ENCODE measurements at places on chromosomes 7 and 10.

GRCh38 chr7:95059842-95060313 is 152.5 kb downstream of the PPP1R9A start:
- no peak for DNase-seq

DNA sequence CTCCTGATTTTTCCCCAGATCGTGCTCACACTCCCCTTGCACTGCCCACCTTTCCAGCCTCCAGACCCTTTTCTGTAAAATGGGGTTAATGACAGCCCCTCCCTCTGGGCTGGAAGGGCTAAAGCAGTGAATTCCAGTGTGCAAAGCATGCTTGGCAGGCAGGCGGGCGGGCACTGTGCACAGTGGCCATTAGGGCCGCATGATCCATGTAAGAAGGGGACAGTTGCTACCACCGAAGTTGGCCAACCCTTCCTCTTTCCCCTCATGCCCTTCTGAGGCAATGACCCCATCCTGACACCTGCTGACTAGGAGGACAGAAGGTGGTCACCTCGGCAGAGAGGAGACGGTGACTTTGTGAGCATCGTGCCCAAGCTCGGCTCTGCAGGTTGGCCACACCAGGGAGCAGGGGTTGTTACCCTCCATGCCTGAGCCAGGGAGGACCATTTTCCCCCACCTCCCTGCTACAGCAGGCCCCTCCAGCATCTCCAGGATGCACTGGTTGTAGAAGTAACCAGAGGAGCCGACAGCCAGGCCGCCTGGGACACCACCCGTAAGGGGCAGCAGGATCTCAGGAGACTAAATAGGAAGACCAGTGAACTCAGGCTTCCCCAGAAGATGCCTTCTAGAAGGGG is 166.4 kb downstream of the SLIT1 start:
- DNase-seq, result no peak

GRCh38 chr10:20181434-20181833 is 365.2 kb downstream of the PLXDC2 start:
- DNase-seq, result no peak

GRCh38 chr10:84298057-84298456 is 30.3 kb upstream of the CCSER2 start:
- DNase-seq, result no peak

DNA sequence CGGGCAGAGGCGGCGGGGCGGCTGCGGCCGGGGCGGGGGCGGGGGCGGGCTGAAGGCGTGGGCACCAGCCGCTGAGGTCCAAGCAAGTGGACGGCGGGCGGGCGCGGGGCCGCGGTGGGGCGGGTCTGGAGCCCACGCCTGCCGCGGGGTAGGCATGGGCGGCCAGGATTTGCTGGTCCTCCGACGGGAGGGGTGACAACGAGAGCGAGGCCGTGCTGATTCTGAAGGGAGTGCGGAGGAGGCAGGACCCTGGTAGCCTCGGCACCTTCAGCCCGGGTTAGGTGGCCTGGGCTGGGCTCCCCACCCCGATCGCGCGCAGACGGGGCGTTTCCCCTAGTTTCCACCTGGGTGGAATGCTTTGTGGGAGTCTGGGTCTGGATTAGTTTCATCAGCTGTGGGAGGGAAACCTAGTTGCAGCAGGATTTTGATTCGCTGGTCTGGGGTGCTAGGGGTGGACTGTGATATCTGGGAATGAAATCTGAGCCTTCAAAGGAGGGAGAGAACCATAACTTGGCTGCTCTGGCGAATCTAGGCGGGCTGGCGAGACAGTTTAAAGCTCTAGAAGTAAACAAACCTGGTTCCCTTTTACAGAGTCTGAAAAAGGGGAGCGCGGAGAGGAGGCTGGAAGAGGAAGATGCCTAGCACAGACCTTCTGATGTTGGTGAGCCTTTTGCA is 609 bp downstream of the SGPL1 start:
- DNase-seq, result no peak

- no peak for DNase-seq
Observed at GRCh38 chr10:94645285-94645684, 38.2 kb upstream of the CYP2C18 start.

DNA sequence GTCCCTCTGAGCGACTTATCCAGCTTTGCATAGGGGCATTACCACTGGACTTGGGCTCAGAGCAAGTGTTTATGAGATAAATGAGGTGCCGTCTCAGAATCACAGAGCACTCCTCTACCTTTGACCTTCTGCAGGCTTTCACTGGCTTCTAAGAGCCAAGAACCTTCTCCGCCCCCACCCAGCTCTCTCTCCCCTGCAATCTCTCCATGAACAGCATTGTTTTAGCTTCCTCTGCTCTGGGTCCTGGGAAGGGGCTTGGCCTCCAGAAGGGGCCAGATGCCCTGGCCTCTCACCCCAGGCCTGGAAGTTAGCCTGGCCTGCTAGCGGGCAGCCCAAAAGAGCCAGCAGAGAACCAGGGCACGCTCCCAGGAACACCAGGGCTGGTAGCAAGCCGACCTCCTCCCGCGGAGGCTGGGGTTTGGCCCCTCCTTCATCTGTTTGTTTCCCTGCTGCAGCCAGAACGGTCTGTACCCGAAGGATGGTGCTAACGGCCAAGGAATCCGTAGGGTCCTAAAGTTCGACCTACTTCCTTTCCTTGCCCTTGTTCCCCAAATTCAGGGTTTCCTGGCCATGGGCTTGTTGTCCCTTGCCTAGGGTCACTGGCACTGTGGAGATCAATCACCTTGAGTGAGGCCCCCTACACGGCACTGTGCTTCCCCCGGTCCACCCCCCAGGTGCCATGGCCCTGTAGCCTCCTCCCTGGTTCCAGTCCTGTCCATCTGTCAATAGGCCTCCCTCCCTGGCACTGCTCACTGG is 18.7 kb upstream of the DDIT4 start:
- no peak for DNase-seq

DNA sequence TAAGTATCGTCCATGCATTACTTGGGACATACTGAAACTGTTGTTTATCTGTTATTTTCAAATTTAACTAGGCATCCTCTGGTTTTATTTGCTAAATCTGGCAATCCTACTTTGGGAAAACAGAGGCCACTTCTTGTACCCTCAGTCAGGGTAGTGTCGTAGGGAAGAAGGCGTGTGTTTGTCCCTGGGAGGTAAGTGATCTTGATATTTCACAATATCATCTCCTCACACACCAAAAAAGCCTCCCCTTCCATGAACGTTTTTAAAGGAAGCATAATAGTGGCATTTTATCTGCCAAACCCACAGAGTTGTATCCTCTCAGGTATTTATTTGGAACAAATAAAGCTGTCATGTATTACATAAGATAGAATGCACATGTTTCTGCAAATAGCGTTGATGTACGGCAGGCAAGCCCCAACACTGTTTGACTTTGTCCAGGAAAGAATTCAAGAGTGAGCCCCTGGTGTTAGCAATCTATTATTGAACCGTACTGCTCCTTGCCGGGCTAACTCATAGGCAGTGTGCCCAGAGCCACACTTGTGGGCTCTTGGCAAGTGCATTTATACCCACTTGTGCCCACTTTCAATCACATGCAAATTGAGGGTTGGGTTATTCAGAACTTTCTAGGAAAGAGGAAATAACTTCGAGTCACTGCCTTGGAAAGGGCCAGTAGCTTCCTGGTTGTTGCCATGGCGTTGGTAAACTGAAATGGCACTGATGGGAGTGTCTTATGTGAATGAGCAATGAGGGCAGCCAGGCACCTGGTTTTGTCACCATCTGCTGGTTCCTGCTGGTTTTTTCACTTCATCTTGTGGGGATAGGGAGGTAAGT is 266.0 kb downstream of the USP6NL start:
- DNase-seq, result no peak

GRCh38 chr7:149733131-149733923 is 40.1 kb downstream of the ZNF467 start:
- DNase-seq, result no peak

GRCh38 chr10:86506062-86506461 is 15.5 kb downstream of the WAPL start:
- DNase-seq, result no peak

GRCh38 chr10:68303849-68304412 is 27.9 kb upstream of the HNRNPH3 start:
- no peak for DNase-seq

DNA sequence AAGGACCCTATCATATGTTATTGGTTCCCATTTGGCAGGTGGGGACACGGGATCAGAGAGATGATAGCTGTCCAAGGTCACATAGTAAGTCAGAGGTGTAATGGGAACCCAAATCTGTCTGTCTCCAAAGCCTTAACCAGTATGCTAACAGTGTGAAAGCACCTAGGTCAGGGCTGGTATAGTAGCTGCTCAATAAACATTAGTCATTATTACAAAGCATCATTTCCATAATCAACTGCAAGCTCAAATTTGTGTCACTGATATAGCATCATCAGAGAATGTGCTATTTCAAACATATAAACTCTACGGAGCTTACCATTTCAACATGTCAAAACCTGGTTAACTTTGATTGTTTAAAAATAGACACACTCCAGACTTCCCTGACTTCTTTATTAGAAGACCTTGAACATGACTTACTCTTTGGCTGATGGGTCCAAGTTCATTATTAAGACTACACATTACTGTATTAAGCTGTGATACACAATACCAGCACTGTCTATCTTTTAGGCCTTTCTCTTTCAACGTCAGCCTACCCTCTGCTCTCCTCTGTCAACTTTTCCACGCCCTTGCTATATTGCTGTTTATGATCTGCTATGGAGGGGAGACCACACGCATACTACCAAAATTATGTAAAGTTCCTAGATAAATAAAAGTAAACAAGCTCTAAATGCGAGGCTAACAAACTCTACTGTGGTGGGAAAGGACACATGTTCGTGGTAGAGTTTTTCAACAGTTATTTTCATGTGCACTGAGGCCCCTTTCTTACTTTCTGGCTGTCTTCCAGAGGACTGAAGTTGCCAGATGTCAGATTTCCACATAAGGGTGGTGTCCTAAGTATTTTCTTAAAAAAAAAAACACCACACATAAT is 33.6 kb downstream of the DNMBP start:
- DNase-seq, result no peak

- DNase-seq, result no peak
Observed at GRCh38 chr7:155947051-155947450, 134.8 kb upstream of the SHH start.

DNA sequence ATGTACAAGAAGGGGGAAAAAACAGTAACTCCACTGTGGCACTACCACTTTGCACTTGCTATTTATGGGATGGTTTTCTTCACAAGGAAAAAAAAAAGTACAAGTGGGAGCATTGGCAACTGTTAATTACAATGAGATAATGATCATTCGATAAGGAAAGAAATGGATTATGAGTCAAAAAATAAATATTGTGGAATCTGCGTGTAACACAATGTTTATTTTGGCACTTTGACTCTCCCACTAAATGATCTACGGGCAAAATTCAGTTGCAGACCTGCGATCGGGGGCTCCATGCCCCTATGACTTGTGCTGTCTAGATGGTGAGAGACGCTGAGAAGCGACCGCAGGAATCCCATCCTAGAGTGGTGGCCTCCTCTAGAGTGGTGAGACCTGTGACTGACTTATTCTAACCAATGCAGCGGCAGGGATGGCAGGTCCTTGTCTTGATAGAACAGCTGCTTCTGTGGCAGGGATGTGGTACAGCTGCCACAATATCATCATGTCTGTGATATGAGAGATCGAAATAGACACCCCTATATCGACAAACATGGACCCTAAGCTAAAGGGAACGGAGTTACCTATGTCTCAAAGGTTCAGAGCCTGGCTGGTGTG is 345.0 kb upstream of the KLF6 start:
- no peak for DNase-seq

DNA sequence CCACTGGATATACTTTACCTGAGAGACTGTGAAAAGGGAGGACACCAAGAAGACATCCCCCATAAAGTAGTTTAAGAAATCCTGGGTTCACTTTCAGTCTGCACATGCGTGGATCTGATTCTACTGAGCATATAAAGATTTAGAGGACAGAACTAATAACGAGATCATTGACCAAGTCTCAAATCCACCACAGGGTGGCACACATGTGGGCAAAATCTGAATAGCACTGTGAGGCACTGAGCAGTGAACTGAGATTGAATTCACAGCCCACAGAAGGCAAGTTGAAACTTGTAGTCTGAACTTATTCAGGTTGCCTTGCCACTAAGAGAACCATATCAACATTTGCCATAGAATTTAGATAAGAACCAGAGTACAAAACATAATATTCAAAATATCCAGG is 818.6 kb downstream of the GRID1 start:
- DNase-seq, result no peak

DNA sequence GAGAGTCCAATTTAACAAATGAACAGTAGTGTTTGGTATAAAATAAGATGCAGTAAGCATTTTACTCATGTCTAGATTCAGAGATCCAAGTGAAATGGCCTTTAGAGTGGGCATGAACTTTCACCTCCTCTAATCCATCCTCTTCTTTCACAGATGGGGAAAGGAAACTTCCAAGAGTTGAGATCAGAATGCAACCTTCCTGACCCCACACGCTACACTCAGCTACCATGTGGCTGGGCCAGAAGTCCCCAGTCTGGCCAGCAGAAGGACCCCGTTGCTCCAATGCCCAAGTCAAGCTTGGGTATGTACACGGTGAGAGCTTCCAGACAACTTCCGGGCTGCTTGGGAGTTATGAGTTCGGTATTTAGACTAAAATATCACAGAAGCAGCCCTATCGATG is 228.0 kb downstream of the ELMO1 start:
- DNase-seq, result no peak

DNA sequence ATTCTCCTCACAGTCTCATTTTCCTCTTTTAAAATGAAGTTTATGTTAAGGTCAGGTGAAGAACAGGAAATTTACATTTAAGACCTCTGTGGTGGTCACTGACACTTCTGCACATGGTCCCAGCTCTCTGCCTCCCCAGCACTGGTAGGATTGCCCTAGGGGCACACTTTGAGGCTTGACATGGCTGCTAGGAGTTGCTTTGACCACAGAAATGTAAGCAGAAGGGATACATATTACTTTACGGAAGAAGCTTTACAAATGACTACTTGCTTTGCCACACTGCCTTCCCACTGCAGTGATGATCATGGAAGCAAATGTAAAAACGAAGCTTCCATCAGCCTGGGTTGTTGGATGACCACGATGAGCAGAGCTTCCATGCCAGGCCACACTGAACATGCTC is 53.1 kb upstream of the RSU1 start:
- no peak for DNase-seq

GRCh38 chr7:108055611-108056021 is 52.7 kb upstream of the LAMB1 start:
- no peak for DNase-seq

GRCh38 chr10:42578019-42578418 is 60.4 kb downstream of the ZNF33B start:
- DNase-seq, result no peak

DNA sequence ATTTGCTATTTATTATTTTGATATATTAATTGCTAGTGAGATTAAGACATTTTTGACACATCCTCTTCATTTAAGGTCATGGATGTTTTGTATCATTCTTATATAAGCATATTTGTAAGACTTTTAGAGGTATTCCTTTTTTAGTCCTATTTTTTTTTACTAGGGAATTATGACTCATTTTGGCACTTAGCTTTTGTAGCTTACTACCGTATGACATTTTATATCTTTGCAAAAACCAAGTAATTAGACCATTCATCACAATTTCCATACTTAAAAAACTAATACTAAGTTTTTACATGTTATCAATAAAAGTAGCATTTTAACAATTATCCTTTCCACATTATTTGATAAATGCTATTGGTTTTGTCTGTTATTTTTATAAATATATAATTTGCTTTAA is 41.6 kb downstream of the BMPR1A start:
- DNase-seq, result no peak
